ENCODE measurements at places on chromosomes 12 and 14.
A peak's percentile ranks its signal among the peaks of the same experiment; 100 is the strongest.

- DNase-seq = no peak
Measured at GRCh38 chr14:29454026-29454693, 473.5 kb downstream of the PRKD1 start.

DNA sequence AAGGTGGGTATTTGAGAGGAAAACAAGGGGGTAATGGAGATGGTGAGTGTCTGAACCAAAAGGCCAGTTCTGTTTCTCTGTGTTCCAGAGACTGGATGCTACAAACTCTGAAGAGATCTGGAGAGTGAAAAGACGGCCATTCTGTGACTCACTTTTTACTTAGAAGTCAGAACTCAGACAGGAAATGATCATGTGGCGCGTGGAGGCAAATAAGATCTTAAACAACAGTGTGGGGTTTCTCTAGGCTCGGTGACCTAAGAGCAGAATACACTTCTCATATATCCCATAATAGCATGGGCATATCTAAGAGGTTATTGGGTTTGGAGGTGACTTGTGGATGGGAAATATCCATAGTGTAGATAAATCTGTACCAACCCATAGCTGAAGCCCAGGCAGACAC is 463.5 kb downstream of the TMEM132D start:
- no peak for DNase-seq

- DNase-seq = no peak
Measured at GRCh38 chr14:73235531-73236155, 1.7 kb upstream of the PAPLN start.

DNA sequence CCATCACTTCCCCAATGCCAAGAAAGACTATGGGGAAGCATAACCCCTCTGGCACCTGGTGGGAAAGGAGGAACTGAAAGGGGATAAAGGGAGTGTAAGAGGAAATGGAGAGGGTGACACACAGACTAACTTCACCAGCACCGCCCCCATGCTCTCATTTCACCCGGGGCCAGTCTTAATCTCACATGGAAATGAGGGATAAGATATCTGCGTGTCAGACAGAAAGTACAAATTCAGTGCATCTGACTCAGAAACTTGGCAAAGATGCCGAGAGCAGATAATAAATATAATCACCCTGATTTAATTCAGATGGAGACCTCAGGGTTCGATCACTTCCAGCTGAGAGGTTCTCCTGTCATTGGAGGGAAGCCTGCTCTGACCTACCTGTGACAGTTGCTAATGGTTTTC is 191.6 kb downstream of the DUSP6 start:
- peak; percentile 54 for DNase-seq

- DNase-seq = no peak
Measured at GRCh38 chr12:12733118-12733517, 15.9 kb downstream of the CDKN1B start.

GRCh38 chr12:132490422-132491137 is 629 bp downstream of the FBRSL1 start:
- DNase-seq = peak; percentile 47

GRCh38 chr12:103557628-103558010 is 29.5 kb upstream of the STAB2 start:
- DNase-seq = no peak

- DNase-seq = no peak
Measured at GRCh38 chr14:101217080-101217463, 313.6 kb upstream of the RTL1 start.

GRCh38 chr14:71056168-71056567 is 148.9 kb downstream of the PCNX1 start:
- no peak for DNase-seq

DNA sequence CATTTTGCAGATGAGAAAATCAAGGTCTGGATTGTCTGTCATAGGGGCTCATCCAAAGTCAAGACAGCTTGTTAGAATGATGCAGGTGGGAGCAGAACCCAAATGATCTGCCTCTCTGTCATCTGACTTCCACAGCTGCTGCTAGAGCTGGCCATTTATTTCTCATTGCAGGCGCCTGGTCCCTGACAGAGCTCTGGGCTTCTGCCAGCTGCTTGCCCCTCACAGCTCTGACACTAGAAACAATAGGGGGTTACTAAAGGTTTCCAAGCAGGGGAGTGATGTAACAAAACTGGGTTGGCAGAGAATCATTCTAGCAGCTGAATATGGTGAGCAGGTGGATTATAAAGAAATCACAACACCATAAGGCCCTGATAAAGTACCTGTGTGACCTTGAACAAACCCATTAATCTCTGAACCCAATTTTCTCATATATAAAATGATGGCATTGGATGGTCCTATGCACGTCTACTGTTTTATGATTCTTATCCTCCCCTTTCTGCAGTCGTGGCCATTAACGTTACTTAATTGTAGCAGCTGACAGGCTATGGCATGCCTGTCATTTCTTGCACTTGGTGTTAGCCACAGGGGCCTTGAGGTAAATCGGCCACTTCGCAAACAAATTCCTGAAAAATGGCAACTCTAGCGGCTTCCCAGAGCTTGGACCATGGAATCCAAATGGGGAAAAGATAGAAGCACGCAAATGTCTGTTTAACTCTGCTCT is 134.6 kb downstream of the RMST start:
- DNase-seq = no peak

DNA sequence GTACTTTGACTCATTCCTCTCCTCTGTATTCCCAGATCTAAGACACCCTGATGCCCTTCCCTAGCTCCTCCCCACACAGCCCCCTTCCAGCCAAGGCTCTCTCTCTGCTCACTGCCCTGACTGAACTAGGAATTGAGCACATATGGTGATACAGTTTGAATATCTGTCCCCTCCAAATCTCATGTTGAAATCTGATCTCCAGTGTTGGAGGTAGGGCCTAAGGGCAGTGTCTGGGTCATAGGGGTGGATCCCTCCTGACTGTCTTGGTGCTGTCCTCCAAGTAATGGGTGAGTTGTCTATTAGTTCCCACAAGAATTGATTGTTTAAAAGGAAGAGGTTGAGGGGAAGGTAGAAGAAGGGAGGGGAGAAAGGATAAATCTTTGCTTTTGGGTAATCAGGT is 17.4 kb downstream of the CMKLR1 start:
- DNase-seq = no peak

GRCh38 chr14:77459072-77459723 is 1.3 kb downstream of the AHSA1 start:
- peak; percentile 84 for DNase-seq

DNA sequence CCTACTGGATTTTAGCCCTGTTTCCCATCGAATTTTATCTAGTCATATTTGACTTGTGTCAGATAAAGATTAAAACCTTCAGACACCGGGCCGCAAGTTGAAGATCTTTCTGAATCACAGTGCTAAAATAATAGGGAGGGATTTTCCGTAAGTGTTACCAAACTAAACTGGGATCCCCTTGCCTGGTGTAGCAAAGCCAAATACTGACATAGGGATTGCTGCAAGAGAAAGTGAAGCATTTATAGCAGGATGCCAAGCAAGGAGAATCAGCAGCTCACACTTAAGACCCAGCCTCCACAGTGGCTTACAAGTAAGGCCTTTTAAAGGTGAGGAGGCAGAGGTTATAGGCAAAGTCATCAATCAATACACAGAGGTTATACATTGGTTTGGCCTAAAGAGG is 147.4 kb downstream of the AKAP6 start:
- DNase-seq = no peak

- DNase-seq = no peak
Measured at GRCh38 chr14:99755068-99755405, 38.2 kb upstream of the EML1 start.

GRCh38 chr14:62778852-62779251 is 266.4 kb downstream of the KCNH5 start:
- DNase-seq = no peak

GRCh38 chr14:70811578-70811977 is 2.3 kb upstream of the MAP3K9 start:
- no peak for DNase-seq

DNA sequence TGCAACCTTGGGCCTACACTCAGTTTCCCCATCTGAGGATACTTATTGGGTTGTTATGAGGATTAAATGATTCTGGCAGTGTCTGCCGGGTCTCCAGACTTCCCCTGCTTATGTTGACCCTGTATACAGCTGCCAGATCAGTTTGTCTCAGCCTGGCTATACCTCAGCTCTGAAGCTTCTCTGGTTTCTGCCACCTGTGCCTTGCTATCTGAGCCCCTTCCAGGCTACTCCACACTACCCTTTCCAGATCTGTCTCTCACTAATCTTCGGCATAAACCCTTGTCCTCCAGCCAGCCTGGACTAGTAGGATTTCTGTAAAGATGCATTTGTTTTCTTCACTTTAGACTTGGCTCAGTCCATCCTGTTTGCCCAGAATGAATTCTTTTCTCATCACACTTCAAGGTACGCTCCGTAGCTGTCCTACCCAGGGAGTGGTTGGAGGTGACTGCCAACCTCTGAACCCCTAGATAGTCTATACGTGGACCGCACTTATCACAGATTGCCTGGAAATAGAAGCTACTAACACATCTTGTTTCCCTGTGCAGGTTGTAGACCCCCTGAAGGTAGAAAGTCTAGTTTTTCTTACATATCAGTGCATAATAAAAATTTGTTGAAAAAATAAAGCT is 422.4 kb downstream of the RAD51B start:
- no peak for DNase-seq

GRCh38 chr14:43568022-43568421 is 939.1 kb downstream of the FSCB start:
- DNase-seq = no peak

GRCh38 chr14:73651005-73651404 is 6.2 kb downstream of the DNAL1 start:
- DNase-seq = no peak

GRCh38 chr14:61549425-61549824 is 145.9 kb upstream of the HIF1A start:
- peak; percentile 40 for DNase-seq

DNA sequence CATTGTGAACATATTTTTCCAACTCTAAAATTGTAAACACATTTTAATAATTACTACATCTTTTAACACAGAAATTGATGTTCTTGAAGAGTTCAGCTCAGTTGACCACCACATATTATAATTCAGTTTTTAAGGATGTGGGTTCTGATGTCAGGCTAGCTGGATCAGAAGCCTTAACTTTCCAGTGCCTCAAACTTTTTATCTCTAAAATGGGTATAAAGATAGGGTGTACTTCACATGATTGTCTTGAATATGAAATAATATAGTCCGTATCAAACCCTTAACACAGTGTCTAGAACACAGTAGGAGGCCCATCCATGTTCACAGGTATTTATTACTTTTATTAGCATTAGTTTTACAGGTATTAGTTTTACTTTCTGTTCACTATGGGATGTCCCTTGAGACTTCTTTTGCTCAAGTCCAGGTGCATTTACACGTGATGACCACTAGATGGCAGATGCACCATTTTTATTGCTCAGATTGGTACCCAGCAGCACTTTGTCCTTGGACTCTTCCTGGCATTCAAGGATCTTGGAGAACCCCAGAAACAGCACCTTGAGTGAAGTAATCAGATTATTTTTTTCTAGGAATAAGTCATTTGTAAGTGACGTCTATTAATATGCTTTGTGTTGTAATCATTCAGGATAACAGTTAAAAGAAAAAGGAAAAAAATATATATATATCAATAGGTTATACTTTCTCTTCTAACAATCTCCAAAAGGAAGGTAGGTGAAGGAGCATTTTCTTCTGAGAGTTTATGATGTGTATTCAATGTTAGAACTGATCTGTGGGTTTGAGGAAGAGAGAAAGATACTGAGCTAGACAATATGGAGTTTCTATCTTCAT is 580.2 kb downstream of the ETNK1 start:
- peak; percentile 64 for DNase-seq

- DNase-seq = no peak
Measured at GRCh38 chr12:88445705-88446394, 134.4 kb downstream of the KITLG start.

DNA sequence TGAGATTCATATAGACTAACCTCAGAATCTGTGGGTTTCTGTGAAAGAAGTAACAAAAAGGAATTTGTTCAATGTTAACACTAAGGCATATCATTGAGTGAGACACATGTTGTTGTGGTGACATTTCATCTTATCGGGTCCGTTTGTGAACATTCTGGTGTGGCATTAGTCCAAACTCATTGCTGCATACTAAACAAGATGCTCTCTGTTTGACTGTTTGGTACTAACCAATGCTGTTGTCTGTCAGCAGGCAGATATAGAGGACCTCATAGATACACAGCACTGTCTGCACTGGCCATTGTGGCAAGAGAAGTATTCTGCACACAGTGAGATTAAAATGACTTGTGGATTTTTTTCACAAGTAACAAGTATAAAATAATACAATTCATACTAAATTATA is 41.2 kb downstream of the SLC25A21 start:
- no peak for DNase-seq

GRCh38 chr14:63486738-63487137 is 56.4 kb downstream of the PPP2R5E start:
- no peak for DNase-seq

GRCh38 chr12:62621101-62621638 is 154.5 kb downstream of the MON2 start:
- DNase-seq = no peak

DNA sequence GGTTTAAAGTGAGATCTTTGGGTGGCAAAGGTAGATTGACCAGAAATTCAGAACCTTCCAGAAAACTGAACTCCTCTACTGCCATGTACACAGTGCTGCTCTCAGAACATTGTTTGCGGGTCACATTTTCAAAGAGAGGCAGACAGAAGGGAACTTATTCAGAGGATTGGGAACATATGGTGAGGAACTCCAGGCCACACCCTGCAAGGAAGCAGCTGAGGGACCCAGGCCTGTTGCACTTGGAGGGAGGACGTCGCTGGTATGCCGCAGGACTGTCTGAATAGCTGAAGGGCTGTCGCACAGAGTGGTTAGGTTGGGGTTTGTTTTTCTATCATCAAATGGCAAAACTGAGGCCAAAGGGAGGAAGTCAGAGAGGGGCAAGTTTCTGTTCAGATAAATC is 441.1 kb downstream of the DPF3 start:
- no peak for DNase-seq

DNA sequence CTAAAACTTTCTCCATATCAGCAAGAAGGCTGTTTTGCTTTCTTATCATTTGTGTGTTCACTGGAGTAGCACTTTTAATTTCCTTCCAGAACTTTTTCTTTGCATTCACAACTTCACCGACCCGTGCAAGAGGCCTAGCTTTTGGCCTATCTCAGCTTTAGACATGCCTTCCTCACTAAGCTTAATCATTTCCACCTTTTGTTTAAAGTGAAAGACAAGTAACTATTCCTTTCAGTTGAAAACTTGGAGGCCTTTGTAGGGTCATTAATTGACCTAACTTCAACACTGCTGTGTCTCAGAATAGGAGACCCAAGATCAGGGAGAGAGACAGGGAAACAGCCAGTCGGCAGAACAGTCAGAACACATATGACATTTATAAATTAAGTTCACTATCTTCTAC is 39.3 kb downstream of the BBS10 start:
- DNase-seq = no peak
